ENCODE measurements at places on chromosomes 16 and 17.

- DNase-seq, result no peak
Measured at GRCh38 chr16:89869911-89870310, 3.5 kb upstream of the TCF25 start.

- no peak for DNase-seq
Measured at GRCh38 chr17:79729761-79730160, 982 bp upstream of the ENPP7 start.

GRCh38 chr17:39200070-39200879, at the start of gene RPL19:
Gene RPL19 (plus strand): TSS chr17:39200283. CDS start chr17:39200345, 62 bp downstream.
- peak; percentile 41 for DNase-seq

GRCh38 chr17:66564992-66565465, 262.6 kb downstream of the PRKCA start:
- peak; percentile 78 for DNase-seq

- DNase-seq, result peak; percentile 15
Measured at GRCh38 chr17:77959126-77959925, 823 bp downstream of the TNRC6C start.

DNA sequence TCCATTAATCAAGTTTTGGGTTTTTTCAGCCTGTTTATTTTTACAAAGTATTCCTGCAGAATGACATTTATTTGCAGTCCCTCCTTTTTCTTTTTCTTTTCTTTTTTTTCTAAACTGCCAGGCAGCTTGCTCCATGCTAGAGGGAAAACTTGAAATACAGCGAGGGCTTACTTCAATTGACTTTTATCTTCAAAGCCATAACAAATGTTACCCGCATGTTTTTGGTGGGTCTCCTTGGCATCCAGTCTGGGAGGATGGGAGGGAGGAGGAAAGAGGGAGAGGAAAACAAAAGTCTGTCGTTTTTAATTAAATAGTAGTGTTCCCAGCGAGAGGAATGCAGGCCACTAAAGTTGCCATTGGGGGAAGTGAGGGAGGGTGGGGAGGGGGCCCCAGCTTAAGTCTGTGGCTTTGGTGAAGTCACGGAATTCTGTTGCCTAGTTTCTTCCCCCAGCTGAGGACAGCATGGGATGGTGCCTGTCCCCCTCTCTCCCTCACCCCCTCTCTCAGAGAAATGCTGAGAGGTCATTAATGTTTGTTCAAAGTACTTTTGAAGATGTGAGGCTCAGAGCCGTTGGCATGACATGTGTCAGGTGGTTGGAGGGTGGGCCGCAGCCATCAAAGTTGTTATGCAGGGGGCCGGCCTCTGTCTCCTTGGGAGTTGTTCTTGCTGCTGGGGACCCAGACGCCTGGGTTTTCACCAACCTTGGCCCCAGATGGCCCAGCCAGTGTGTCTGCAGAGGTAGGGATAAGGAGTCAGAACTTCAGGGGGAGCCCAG, 2.9 kb downstream of the NKD1 start:
- DNase-seq, result no peak

- DNase-seq, result peak; percentile 54
Measured at GRCh38 chr17:1486802-1487695, 5.4 kb downstream of the MYO1C start.

DNA sequence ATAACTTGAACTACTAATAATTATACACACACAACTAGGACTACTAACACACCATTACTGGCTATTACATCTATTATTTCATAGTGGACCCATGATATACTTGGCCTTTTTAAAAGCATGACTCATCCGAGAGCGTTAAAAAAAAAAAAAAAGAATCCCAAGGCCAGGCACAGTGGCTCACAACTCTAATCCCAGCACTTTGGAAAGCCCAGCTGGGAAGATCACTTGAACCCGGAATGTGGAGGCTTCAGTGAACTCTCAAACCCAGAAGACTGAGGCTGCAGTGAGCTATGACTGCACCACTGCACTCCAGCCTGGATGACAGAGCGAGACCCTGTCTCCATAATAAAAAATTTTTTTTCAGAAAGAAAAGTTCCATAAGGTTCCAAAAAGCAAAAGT, 3.1 kb downstream of the GLG1 start:
- DNase-seq, result peak; percentile 44

DNA sequence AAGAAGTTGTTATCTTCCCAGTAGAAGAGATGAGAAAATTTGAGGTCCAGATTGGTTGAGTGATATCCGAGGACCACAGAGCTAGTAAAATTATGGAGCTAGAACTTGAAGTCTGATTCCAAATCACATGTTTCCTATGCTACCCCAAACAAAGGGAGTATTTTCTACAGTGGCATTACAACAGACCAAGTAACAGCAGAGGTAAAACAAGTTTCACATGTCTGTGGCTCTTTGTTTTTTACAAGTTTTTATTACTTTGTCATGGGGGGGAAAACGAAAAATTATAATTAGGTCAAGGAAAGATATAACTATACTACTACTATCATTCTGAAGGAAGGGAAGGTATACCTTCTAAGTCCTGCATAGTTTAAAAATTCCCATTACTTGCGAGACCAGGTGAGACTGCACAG, 49.4 kb downstream of the KANSL1 start:
- DNase-seq, result no peak
